ENCODE measurements at places on chromosomes 7 and 10. TPM values are rescaled to one million over a fixed set of nuclear protein-coding genes. Genes with fewer than 3 reads are reported as not detected.

Gene ST8SIA6
- not detected for total RNA-seq

Gene ARPC1B
- 380 TPM for total RNA-seq

Gene C7orf33
- not detected for total RNA-seq

Gene LHFPL3
- total RNA-seq: not detected

Gene PROSER2
- 2.1 TPM for total RNA-seq

Gene DMBT1
- total RNA-seq: not detected

Gene OPALIN
- total RNA-seq: not detected

Gene SUN3
- total RNA-seq: not detected

Gene ELMO1
- 2.7 TPM for total RNA-seq

Gene IFIT1B
- not detected for total RNA-seq

Gene SFTPA2
- not detected for total RNA-seq

Gene LIPN
- not detected for total RNA-seq

Gene KAZALD1
- total RNA-seq: 23.5 TPM

Gene AOC1
- total RNA-seq: not detected

Gene SNX10
- total RNA-seq: 0.06 TPM

Gene AKR1D1
- not detected for total RNA-seq

Gene MCMBP
- 27.8 TPM for total RNA-seq

Gene NFKB2
- total RNA-seq: 23.3 TPM

Gene FAM25C
- not detected for total RNA-seq

Gene TRPV5
- not detected for total RNA-seq

Gene WNT8B
- total RNA-seq: not detected

Gene RADIL
- 0.19 TPM for total RNA-seq

Gene PRSS37
- not detected for total RNA-seq

Gene CREB5
- 1.7 TPM for total RNA-seq

Gene POLD2
- total RNA-seq: 58.2 TPM

Gene CALHM1
- total RNA-seq: not detected

Gene NEUROD6
- total RNA-seq: not detected

Gene PPP1R17
- not detected for total RNA-seq

Gene TAS2R41
- not detected for total RNA-seq

Gene CLEC2L
- total RNA-seq: not detected

Gene NRAP
- not detected for total RNA-seq

Gene DRGX
- not detected for total RNA-seq

Gene H2BK1
- total RNA-seq: not detected

Gene FAM25A
- not detected for total RNA-seq

Gene GOLGA7B
- total RNA-seq: not detected

Gene NUDCD3
- total RNA-seq: 39.7 TPM

Gene ZNF736
- total RNA-seq: 4.8 TPM

Gene CDH23
- 0.31 TPM for total RNA-seq

Gene EPDR1
- total RNA-seq: 14.9 TPM

Gene SEMA3E
- total RNA-seq: 0.15 TPM

Gene CLEC5A
- total RNA-seq: not detected

Gene PHKG1
- 1.1 TPM for total RNA-seq

Gene TBX20
- total RNA-seq: 53.6 TPM

Gene TEX47
- not detected for total RNA-seq

Gene SLC16A12
- total RNA-seq: 1.1 TPM

Gene HOXA7
- total RNA-seq: not detected

Gene IDI2
- not detected for total RNA-seq

Gene SLC26A4
- 0.05 TPM for total RNA-seq

Gene ABCA13
- not detected for total RNA-seq

Gene FUOM
- 17.3 TPM for total RNA-seq

Gene ARHGEF5
- 2.2 TPM for total RNA-seq

Gene CAV2
- total RNA-seq: 58.3 TPM

Gene ACTR3C
- not detected for total RNA-seq

Gene C10orf67
- total RNA-seq: not detected
